GM23248 (cell line): ENCODE measurements at places on chromosomes 2 and 18.

DNA sequence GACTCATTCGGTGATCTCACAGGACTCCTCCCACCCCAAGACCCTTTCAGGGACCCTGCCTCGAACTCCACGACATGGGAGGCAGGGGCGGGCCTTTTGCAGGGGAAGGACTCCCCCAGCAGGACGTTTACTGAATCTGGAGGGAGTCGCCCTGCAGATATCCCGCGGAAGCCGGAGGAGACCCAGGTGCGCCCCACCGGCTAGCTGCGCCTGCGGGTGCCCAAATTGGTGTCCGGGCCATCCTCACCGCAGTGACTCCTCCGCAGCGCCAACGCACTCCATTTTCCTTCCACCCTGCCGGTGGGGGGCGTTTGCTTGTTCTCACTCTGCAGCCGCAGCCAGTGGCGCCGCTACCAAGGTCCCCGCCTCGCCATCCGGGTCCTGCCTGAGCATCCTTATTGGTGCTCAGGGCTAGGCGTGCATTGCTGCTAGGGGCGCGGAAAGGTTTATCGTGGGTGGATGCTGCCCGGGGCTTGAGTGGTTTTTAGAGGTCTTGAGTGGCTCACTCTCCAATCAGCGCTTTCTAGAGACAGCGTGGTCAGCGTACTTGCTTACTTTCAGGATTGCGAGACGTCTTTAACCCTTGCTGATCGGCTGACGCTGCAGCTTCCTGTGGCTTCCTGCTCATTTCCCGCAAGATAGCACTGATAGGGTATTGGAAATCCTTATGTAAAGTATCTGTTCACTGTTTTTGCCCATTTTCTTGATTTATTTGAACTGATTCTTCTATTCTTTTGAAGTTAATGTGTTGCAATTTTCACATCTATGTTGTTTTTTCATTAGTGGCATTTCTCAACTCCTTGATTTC, 81.4 kb downstream of the BIN1 start:
- DNase-seq = peak; percentile 89

- DNase-seq = peak; percentile 60
Measured at GRCh38 chr2:96801005-96801785, 14.9 kb upstream of the CNNM3 start.

DNA sequence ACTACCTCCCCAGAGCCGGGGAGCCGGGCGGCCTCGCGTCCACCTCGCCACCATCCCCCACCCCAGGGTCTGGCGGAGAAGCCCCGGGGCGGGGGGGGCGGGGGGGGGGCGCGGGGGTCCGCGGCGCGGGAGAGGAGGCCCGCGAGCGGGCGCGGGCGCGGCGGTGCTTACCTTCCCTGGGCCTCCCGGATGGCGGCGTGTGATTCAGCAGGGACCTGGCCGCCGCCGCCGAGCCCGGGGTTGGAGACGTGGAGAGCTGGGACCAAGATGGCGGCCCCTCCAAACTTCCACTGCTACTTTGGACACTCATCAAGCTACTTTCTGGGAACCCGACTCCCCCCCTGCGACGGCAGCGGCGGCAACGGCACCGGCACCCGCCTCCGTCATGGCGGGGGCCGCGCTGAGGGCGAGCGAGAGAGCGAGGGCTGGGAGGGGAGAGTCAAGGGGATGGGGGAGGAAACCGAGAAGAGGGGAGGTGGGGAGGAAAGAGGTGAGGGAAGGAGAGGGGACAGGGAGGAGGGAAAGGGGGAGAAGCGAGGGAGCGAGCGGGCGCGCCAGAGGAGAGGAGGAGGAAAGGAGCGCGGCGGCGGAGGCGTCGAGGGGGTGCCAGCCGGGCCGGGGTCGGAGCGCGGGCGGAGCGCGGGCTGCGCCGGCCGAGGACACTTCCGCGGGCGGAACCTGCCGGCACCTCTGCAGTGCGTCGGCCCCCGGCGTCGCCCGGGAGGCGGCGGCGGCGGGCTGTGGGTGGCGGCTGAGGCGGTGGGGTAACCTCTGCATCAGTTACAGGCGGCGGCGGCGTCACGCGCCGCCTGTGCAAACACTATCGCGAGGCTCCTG, at the start of gene TLK1:
Gene TLK1 (minus strand): TSS at position 775 of the 837 bp plus-strand sequence. CDS start 465 bp downstream, at position 310.
- DNase-seq = peak; percentile 92

DNA sequence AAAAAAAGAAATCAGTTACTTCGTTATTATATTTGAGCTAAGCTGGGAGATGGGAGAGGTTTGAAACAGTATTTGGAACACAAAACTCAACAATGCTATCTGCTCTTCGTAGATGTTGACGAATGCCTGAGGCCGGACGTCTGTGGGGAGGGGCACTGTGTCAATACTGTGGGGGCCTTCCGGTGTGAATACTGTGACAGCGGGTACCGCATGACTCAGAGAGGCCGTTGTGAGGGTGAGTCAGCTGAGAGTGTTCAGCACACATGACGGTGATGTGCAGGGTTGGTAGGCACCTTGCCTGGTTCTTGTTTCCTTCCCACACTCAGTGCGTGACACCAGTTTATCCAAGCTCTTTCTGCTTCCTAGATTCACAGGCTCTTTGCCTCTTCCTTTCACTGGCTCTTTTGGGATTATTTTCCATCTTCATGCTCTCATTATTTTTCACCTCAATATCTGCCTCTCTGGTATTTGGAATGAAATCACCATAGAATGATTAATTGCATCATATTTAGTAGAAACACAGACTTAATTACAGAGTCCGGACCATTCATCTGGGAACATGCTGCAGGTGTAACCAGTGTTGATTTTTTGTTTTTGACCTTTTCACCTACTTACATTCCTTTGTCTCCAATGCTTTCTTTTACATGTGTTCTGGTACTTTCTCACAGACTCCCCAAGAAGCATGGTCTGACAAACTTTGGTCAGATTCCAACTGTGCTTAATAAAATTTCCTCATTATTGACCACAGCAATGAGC, 200.6 kb upstream of the RASGRP3 start:
- DNase-seq = peak; percentile 99

GRCh38 chr2:232979871-232980461, 33.1 kb downstream of the NGEF start:
- peak; percentile 83 for DNase-seq

- DNase-seq = no peak
Measured at GRCh38 chr2:139080244-139080643, 300.1 kb upstream of the NXPH2 start.

GRCh38 chr18:44895176-44895798, 214.6 kb downstream of the SETBP1 start:
- DNase-seq = peak; percentile 52

DNA sequence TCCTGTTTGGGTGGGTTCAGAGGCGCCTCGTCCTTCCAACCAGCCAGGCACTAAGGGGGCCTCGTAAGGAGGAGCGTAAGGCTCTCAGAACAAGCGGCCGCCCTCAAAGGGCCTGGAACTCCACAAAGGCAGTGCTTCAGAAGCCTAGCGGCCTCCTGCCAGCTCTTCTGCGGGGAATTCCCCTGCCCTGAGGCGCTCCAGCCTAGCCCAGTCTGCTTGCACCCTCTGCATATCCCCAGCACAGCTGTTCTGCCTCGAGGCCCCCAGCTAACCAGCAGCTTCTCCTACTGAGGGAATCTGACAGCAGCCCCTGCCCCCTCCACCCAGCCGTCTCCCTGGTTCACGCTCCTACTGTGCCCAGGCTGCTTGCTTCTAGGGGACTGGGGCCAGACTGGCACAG, 265.9 kb downstream of the TFCP2L1 start:
- DNase-seq = no peak

DNA sequence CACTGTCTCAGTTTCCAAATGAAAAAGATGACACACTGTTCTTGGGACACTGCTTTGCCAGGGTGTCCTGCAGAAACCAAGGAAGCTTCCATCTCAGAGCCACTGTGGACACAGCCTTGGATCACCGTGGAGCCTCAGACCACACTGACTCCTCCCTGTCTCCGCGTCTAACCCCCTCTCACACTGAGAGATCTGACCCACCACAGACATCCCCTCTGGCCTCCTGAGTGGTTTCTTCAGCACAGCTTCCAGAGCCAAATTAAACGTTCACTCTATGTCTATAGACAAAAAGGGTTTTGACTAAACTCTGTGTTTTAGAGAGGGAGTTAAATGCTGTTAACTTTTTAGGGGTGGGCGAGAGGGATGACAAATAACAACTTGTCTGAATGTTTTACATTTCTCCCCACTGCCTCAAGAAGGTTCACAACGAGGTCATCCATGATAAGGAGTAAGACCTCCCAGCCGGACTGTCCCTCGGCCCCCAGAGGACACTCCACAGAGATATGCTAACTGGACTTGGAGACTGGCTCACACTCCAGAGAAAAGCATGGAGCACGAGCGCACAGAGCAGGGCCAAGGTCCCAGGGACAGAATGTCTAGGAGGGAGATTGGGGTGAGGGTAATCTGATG, 113.4 kb upstream of the PKDCC start:
- peak; percentile 73 for DNase-seq

GRCh38 chr2:1945819-1946218, 201.5 kb upstream of the PXDN start:
- DNase-seq = no peak

DNA sequence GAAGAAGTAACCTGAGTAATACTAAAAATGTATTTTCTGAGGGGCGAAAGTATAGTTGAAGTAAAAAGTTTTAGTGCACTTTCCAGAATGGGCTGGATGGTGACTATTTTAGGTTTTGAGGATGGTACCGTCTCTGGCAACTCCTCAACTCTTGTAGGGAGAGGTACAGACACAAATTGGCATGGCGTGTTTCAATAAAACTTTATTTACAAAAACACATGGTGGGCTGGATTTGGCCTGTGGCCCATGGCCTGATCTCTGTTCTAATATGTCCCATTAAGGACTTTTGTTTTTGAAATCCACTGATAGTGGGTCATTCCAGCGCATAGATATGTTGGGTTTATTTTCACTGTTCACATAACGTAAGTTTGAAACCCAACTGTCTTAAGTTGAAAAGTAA, 132.8 kb downstream of the AGAP1 start:
- no peak for DNase-seq

DNA sequence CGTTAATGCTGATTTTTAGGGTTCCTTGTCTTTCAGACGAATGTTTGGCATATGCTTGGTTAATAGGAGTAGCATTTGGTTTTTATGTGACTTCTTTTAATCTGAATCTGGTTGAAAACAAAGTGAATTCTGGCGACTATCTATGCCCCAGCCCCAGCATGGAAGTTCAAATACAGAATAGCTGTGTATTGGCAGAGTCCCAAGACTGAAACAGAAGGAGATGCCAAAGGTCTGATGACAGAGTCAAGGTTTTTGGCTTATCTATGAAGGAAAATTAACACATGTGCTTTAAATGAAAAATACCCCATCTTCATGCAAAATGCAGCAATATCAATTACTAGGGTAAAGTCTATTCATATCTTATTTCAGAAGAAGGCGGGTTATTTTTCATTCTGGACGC, 734.8 kb upstream of the NXPH2 start:
- no peak for DNase-seq

GRCh38 chr2:127841466-127842178, 16.3 kb downstream of the POLR2D start:
- DNase-seq = no peak

DNA sequence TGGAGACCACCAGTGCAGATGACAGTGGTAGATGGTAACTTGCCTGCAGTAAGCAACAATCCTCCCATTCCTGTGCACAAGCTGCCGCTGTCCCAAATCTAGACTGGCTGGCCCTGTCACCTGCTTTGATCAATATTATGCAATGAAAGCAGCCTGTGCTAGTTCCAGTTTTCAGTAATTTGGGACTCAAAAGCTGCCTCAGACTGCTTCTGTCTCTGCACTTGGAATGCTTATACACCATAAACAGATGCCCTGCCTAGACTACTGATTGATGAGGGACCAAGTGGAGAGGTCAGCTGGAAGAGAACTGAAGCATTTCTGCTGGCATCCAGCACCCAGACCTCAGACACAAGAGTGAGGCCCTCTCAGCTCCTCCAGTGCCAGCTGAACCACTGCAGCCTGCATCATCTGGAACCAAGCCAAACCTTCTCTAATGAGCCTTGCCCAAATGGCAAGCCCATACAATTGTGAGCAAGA, 24.9 kb downstream of the CCBE1 start:
- no peak for DNase-seq

DNA sequence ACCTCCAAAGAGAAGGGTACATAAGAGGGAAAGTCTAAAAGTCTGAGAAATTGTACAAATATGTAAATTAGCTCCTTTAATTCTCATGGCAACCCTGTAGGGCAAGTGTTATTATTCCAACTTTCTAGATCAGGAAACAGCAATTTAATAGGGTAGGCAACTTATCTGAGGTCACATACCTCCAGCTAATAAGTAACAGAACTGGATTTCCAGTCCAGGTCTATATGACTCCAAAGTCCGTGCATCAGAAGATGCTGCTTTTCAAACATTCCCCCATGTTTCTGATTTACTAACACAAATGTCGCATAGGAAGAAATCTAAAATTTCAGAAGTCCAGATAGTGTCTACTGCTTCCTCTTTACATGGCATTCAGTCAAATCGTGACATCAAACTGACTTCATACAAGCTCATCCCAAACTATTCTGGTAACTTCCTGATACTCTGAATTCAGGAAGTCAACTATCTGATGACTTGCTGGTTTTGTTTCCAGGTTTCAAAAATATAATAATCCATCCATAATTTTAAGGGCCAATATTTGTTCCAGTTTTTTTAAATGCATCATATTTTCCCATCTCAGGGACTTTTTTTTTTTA, 419.3 kb upstream of the ACVR2A start:
- DNase-seq = no peak

GRCh38 chr2:233922471-233922870, 5.3 kb downstream of the TRPM8 start:
- DNase-seq = no peak

GRCh38 chr2:176525086-176525485, 255.8 kb downstream of the MTX2 start:
- no peak for DNase-seq

DNA sequence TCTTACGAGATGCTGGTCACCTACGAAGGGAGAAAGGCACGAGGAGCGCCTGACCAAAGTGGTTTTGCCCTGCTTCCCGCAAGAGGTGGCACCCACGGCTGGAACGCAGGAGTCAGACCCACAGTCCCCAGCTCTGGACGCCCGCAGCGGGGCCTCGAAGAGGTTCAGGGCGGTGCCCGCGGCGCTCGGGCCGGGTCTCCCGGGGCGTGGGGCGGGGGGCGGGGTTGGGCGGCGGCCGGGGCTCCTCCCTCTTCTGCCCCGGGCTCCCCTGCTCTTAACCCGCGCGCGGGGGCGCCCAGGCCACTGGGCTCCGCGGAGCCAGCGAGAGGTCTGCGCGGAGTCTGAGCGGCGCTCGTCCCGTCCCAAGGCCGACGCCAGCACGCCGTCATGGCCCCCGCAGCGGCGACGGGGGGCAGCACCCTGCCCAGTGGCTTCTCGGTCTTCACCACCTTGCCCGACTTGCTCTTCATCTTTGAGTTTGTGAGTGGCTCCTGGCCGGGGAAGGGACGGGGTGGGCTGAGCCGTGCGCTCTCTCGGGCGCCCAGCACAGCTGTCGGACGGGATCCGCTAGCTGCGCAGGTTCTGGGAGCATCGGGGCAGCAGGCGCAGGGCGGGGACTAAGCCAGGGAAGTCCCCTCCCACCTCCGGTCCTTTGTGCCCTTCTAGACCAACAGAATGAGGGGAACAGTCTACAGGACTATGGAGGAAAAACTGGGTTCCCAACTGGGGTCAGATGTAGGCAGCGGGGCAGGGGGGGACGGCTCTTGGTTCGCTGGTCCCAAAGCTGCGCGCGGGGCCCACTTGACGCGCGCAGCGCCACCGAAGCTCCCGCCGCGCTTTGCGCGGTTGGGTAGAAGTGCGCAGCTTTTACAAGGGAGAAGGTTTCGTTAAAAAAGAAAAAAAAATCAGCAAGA, at the start of gene MAL:
Gene MAL (plus strand): TSS at position 303 of the 914 bp plus-strand sequence. CDS start 85 bp downstream, at position 388.
- DNase-seq = no peak
